ENCODE measurements at places on chromosomes 4 and X.

GRCh38 chr4:148126825-148127224 lies 315.4 kb downstream of the NR3C2 start:
- no peak for DNase-seq

DNA sequence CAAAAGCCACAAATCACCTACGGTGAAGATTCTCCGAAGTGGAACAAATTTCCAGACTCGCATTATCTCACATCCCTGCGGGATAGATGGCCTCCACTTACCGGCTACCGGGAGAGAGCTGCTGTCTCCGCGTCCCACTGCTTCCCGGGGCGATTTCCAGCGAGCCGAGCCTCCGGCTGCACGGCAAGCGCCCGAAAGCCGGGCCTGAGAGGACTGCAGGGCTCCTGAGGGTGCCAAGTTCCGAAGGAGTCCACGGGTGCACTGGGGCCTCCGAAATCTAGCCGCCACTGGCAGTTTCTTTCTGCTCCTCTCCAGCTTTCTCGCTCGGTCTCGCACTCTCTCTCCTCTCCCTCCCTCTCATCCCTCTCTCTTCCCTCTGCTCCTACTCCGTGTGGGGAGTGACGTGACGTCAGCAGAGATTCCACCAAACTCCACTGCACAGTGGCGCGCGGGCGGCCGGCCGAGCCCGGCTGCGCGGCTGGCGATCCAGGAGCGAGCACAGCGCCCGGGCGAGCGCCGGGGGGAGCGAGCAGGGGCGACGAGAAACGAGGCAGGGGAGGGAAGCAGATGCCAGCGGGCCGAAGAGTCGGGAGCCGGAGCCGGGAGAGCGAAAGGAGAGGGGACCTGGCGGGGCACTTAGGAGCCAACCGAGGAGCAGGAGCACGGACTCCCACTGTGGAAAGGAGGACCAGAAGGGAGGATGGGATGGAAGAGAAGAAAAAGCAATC lies 14.0 kb upstream of the PITX2 start:
- no peak for DNase-seq

DNA sequence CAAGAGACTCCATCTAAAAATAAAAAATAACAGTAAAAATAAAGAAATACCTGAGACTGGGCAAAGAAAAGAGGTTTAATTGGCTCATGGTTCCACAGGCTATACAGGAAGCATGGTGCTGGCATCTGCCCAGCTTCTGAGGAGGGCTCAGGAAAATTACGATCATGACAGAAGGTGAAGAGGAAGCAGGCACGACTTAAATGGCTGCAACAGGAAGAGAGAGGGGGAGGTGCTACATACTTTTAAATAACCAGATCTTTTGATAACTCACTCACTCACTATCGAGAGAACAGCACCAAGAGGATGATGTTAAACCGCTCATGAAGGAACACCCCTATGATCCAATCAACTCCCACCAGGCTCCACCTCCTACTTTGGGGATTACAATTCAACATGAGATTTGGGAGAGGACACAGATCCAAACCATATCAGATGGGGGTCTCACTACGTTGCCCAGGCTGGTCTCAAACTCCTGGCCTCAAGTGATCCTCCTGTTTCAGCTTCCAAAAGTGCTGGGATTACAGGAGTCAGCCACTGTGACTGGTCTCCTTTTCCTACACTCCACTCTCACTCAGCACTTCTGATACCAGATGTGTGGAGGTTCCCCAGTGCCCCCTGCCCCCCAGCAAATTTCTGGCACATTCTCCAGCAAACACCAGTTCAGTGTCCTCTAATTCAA lies 11.9 kb upstream of the ZNF157 start:
- DNase-seq = no peak

- DNase-seq = no peak
These were observed at the start of gene DGAT2L6 for GRCh38 chrX:70176938-70177533. Gene DGAT2L6 (plus strand): TSS chrX:70177483. CDS start chrX:70177583, 100 bp downstream.

DNA sequence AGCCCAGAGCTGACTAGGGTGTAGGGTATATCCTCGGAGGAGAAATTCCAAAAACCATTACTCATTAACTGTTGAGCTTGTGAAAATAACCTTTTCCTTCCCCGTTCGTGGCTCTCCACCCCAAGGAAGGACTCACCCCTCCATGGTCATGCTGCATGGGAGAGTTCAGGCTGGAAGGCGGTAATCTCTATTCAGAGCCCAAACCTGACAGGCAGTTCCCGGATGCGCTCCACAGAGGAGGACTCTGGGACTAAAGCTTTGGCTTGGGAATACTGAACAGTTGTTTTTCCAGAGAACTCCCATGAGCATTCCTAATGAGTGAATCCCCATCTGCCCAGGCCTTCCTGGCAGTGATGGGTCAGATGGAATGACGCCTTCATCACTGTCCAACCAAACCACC lies 125.4 kb downstream of the BCOR start:
- no peak for DNase-seq

DNA sequence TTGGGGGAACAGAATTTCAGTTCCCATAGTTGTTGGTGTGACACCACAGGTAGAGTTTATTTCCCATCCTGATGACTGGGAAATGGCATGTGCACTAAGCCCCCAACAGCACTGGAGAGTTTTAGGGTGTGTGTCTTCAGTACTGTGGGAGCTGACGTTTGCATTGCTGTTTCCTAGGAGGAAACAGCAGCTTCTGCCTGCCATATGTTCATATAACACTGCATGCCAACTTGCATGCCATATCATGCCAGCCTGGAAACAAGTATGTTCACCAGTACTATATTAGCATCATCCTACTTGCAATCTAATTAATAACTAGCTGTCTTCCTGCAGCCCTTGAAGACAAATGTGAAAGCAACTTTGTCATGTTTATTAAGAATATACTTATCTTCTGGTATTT lies 58.2 kb downstream of the NAA11 start:
- no peak for DNase-seq

DNA sequence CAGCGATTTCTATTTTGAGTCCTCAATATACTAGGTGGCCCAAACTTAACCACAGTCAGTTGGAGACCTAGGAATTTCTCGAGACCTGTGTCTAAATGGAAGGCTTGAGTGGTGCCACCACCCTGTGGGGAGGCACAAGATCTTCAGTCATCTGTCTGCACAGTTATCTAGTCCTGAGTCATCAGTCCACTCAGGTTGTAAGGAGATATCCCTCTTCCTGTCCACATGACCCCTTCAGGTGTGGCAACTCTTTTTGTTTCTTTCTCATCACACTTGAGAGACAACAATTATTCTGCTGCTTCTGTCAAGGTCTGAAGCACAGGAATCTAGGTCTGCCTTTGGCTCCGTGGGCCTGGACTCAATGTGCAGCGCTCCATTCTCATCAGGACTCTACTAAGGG lies 64.4 kb upstream of the IBSP start:
- DNase-seq = no peak

- no peak for DNase-seq
These were observed 99.7 kb downstream of the TLL1 start for GRCh38 chr4:165972747-165973146.

- no peak for DNase-seq
These were observed 97.4 kb downstream of the SHOX start for GRCh38 chrX:727738-728621.

DNA sequence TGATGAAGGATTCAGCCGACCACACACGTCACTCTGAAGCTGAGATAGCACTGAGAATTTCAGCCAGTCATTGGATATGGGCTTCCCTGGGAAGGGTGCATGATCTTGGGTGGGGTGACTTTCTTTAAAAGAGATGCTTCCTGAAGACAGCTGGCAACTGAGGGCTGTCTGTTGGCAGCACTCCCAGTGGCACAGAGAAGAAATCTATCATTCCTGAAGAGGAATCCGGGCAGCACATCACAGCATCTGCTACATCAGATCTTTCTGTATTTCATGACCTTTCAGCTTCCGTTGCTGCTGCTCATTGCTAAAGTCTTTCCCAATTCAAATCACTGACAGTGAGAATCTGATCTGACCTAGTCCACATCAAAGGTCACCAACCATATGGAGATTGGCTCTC lies 193.8 kb upstream of the RBPJ start:
- DNase-seq = no peak

- no peak for DNase-seq
These were observed 331 bp downstream of the SETD7 start for GRCh38 chr4:139555705-139556070.

DNA sequence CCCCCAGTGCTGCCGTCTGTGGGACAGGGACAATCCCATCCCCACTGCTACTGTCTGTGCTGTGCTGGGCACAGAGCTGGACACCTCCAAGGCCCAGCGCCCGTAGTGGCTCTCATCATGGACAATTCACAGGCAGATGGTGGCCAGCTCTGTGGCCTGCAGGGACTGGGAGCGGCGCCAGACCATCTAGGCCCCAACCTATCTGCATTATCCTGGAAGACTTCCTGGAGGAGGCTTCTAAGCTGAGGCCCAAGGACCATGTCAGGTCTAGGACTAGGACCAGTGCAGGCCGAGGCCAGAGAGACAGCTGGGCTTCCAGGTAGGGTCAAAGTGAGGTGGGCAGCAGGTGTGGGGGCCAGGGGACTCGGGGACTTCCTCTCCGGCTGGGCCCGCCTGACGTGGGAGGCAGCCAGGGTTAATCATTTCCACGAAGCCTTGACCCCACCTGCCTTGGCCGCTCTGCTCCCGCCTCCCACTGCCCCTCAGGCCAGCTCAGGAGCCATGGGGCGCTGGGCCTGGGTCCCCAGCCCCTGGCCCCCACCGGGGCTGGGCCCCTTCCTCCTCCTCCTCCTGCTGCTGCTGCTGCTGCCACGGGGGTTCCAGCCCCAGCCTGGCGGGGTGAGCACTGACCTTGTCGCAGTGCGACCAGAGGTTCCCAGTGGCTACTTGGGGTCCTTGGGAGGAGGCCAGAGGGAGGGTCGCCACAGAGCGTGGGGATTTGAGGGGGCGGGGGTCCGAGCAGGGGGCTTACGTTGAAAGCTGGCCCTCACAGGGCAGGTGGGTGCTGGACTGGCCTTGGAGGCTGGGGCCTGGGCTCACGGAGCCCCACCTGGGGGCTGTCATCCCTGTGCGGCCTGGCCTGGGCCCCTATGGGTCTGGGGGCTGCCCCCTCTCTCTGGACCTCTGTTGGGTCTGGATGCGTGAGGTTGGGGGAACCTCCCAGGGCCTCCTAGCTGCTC lies at the start of gene HGFAC:
Gene HGFAC, plus strand, starts transcription at position 468 of the 959 bp plus-strand sequence. Its CDS starts 34 bp downstream, at position 502.
- DNase-seq = no peak

DNA sequence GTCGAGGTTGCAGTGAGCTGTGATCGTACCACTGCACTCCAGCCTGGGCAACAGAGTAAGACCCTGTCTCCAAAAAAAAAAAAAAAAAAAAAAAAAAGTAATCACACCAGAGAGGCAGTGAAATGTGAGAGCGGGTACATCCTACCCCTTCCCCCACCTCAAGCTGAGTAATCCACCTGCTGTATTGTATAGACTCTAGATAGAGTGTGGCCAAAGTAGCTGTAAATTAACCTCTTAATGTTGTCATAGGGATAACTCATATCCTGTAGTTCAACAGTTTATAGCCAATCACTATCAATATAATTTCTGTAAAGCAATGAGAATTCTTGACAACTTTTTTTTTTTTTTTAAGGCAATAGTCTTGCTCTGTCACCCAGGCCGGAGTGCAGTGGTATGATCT lies 30.8 kb downstream of the TNIP2 start:
- DNase-seq = no peak

DNA sequence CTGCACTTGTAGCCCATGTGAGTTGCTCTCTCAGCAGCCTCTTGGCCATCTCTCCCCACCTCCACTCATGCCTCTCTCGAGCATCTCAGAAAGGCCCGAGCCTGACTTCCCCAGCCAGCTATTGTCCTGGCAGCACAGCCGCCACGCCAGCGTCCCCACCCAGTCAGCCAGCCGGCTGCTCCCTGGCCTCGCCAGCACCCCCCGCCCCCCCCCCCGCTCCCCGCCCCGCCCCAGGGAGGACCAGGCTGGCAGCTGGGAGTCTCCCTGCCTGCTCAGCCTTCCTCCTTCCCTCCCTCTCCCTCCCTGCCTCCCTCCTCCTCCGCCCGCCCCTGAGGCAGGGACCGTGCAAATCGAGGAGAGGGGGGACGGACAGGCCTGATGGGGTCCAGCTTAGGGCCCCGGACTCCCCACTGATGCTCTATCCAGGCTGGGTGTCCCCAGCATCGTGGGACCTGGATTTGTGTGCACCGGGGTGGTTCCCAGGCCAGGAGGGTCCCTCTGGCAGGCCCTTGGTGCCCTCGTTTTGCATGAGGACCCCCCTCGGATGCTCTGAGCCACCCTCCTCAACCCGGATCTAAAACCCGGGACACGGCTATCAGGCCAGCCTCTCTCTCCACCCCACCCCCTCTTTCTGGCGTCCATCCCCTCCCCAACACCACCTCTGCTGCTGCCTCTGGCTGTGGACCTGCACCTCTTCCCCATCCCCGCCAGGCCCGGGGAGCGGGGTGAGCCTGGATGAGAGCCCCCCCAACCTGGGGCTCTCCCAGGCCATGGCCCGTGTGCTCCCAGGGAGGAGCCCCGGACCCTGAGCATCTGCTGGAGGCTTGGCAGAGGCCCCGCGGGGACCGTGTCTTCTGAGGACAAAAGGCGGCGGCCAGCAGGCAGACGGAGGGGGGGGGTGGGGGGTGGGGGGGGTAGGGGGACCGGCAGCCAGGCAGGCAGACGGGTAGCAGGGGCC lies at the start of gene GPR173:
Gene GPR173, plus strand, starts transcription at position 621 of the 958 bp plus-strand sequence. CDS start 27,833 bp downstream, outside the sequence.
- DNase-seq = no peak

DNA sequence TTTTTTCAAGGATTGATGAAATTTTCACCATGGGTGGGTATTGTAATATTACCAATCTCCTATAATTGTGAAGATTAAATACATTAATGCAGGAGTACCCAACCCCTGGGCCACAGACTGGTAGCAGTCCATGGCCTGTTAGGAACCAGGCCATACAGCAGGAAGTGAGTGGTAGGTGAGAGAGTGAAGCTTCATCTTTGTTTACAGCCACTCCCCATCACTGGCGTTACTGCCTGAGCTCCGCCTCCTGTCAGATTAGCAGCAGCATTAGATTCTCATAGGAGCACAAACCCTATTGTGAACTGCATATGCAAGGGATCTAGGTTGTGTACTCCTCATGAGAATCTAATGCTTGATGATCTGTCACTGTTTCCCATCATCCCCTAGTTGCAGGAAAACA lies 15.1 kb downstream of the RAPGEF2 start:
- DNase-seq = no peak

- DNase-seq = no peak
These were observed 24.6 kb upstream of the GPR50 start for GRCh38 chrX:151151665-151152267.

GRCh38 chr4:89427782-89428181 lies 120.2 kb upstream of the GPRIN3 start:
- no peak for DNase-seq

DNA sequence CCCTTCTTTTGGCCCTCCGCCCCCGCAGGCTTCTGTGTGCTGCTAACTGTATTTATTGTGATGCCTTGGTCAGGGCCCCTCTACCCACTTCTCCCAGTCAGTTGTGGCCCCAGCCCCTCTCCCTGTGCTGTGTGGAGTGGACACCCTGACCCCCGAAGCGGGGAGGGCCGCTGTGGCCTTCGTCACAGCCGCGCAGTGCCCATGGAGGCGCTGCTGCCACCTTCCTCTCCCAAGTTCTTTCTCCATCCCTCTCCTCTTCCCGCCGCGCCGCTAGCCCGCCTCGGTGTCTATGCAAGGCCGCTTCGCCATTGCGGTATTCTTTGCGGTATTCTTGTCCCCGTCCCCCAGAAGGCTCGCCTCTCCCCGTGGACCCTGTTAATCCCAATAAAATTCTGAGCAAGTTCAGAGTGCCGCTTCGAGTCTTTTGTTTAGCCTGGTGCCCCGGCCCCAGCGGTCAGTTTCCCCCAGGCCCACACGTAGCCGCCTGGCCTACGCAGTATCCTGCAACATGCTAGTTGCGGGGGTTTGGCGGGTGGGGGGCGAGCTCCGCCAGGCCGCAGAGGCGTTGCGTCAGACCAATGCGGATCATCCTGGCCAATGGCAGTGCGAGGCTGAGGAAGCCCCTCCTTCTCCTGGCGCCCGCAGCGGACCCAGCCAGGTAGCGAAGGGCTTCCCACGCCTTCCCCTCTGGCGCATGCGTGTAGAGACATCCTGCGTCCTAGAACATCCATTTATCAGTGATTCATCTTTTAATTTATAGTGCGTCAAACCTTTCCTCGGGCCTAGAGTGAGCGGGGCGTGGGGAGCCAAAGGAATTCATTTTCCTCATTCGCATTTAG lies 5.6 kb upstream of the KANTR start:
- peak; percentile 69 for DNase-seq

Measured in activated naive CD4-positive, alpha-beta T cell (primary cell).